Aorta (tissue), 5 donors: ENCODE measurements at places on chromosomes 6 and 20. TPM values are rescaled to one million over a fixed set of nuclear protein-coding genes. Genes with fewer than 3 reads are reported as not detected.

PLCB4 gene
- 18.1 TPM for total RNA-seq

ATP6V1G2 gene
- total RNA-seq: 1.3 TPM

CPXM1 gene
- total RNA-seq: 3.4 TPM

KIF6 gene
- 0.39 TPM for total RNA-seq

CCN5 gene
- total RNA-seq: 59.4 TPM

CST1 gene
- 1.1 TPM for total RNA-seq

AVP gene
- total RNA-seq: not detected

HLA-F gene
- 124 TPM for total RNA-seq

NTSR1 gene
- not detected for total RNA-seq

ADGRF1 gene
- total RNA-seq: not detected

TAAR8 gene
- not detected for total RNA-seq

ACSS1 gene
- total RNA-seq: 23.4 TPM

JAG1 gene
- total RNA-seq: 133 TPM

PLAGL2 gene
- total RNA-seq: 8.2 TPM

C6orf58 gene
- not detected for total RNA-seq

EYA2 gene
- 10.9 TPM for total RNA-seq

MYT1 gene
- total RNA-seq: not detected

TMEM170B gene
- 6.2 TPM for total RNA-seq

THBD gene
- 54.0 TPM for total RNA-seq

HDGFL1 gene
- total RNA-seq: not detected

TSBP1 gene
- not detected for total RNA-seq

RGS19 gene
- total RNA-seq: 19.0 TPM
